ENCODE measurements at places on chromosomes 12 and 14.

DNA sequence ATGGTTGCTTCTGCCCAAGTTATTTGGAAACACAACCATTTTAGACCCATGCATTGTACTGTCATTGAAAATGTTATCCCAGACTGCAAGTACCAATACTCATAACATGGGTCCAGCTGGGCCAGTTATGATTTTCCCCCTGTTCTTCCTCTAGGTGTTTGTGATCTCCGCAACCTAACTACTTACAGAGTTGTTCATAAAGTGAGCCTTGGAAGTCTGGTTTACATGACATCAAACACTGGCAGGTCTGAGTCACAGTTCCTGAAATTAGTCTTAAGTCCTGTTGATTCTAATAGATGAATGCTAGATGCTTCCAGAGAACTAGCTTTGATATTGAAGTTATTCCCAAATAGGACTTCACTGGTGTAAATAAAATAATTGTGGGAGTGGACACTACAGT lies 487.0 kb downstream of the MED13L start:
- DNase-seq: no peak

DNA sequence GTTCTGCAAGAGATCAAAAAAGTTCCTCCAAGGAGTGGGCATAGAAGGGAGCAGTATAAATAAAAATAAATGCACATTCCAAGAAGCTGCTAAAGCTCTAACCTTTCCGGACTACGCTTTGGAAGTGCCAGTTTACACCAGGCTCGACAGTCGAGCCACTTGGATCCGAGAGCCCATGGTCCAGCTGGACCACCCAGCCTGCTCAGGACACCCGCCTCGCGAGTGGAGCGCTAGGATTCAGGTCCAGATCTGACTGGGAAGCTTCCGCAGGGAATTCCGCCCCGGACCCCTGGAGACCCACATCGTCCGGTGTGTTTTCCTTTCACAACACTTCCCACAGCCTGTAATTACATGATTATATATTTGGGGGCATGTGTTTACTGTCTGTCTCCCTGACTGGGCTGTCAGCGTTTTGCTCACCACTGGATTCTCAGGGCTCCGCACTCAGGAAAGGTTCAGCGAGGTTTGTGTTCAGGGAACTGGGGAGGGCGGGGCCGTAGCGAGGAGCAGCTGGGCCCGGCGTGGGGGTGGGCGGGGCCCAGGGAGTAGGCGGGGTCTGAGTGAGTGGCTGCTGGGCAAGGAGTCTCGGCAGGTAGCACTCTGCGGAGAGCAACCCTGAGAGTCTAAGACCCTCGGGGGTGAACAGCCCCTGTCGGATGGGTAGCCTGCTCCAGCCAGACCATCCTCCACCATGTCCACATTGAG lies 52.3 kb upstream of the TMEM263 start:
- peak; percentile 51 for DNase-seq

- DNase-seq: no peak
Measured at GRCh38 chr12:120703311-120703942, 6.8 kb upstream of the UNC119B start.

DNA sequence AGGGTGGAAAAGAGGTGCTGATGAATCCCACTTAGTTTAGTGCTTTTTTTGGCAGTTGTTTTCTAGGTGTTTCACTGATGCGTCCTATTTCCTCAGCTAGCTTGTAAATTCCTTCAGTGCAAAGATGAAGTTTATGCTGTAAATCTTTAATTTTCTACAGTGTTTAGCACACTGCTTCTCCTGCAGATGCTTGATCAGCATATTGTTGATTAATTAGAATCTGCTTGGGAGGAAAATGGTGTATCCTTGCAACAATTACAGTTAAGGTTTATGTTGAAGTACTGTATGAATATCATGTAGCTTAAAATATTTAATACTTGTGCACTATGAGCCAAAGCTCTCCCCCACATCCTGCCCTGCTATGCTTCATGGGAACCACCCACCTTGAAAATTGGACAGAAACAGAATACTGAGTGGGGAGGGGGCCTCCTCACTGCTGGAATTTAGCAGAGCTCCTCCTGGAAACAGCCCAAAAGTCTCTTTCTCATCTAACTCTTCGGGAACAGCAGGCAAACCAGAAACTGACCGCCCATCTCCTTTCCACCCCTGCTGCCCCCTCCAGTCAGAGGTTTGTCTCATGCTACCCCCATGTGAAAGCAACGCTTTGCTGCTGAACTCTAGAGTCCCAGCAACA lies 20.3 kb upstream of the DHRS4 start:
- no peak for DNase-seq

DNA sequence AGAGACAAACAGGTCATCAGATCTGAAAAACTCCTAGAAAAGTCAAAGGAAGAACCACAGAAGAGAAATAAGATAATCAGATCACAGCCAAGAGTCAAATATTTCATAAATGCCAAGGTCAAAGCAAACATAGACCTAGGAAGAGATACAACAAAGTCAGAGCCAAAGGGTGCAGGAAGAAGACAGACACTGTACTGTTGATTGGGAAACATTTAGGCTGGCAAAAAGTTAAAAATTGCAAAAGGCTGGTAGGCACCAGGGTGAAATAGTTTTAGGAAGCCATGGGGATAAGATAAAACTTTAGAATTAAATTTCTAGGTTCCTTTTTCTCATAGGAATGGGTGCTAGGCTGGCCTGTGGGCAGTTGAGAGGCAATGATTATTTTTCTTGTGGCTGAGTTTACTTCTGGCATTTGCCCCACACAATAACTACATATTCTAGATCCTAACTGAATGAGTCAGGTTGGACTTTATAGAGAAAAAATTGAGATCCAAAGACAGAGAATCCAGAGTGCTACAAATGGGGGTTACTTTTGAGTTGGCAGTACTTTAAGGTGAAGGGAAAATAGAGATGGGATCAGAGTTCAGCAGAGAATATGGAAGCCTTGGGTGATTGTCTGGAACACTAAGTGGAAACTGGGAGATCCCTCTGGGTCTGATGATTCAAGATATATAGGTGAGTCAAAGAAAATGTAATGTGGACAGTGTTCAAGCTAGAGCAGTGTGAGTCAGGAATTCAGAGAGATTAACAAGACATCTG lies 215.5 kb downstream of the C12orf50 start:
- no peak for DNase-seq

- peak; percentile 35 for DNase-seq
Measured at GRCh38 chr14:61280526-61281185, 482 bp downstream of the TMEM30B start.

DNA sequence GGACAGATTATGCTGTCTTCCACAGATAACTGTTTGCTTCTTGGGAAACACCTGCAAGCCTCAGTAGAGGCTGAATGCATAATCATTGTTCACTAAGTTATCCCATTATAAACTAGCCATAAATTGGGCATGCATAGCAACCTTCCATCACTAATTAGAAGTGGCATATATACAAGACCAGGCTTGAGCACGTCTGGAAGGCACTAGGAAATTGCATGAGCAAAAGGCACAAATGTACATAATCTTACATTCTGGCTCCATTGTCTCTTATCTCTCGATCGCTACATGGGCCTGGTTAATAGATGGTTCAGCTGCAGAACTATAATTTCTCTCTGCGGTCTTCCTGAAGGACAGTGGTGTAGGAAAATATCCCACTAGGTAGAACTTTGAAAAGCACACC lies 679.2 kb downstream of the RPL10L start:
- no peak for DNase-seq

DNA sequence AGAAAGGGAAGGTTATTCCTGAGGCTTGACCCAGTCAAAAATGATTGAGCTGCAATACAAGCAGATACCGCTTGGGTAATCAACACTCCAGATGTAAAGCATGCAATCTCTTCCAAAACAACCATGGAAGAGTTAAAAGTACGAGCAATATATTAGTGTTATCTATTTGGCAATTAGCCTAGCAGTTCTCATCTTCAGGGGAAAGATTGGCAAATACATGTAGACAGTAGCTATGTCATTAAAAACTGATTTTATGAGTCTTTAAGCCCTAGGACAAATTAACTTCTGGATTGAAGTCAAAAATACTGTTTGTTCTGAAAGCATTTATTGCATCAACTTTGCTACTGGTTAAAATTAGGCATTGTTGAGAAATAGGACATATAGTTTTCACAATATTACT lies 9.3 kb upstream of the GYS2 start:
- no peak for DNase-seq

DNA sequence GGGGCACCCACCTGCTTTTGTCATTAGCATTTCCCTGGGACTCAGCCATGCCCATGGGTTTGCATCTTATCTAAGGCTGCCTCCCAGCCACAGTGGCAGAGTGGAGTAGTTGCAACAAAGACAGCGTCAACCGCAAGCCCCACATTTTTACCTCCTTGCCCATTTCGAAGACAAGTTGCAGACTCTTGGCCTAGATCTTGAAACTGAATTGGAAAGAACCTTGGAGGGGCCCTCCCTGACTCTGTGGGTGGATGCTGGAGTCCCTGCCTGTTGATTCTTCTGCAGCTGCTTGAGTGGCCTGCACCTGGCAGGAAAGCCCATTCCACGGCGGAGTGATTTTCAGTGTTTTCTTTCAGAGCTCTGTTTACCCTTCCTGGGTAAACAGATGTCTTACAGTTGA lies 309.0 kb downstream of the VRK1 start:
- DNase-seq: peak; percentile 76

DNA sequence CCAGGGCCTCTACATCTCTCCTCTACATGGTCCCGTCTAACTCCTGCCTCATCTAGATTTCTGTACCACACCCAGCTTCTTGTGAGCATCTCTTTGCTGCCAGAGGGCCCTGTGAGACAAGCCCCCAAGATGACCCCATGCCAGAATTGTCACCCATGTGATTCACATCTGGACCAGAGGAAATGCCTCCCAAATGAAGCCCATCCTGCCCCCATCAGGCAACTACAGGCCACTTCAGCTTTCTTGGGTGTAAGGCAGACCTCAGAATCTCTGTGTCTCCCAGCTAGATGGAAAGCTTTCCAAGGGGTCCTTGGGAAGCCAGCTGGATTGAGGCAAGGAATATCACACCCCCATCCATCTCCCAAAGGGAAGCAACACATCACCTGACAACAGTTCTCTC lies 9.3 kb upstream of the OAS3 start:
- peak; percentile 23 for DNase-seq

- no peak for DNase-seq
Measured at GRCh38 chr14:68762953-68763764, 29.7 kb downstream of the ZFP36L1 start.

GRCh38 chr14:72243309-72244293 lies 311.4 kb downstream of the RGS6 start:
- DNase-seq: peak; percentile 7

DNA sequence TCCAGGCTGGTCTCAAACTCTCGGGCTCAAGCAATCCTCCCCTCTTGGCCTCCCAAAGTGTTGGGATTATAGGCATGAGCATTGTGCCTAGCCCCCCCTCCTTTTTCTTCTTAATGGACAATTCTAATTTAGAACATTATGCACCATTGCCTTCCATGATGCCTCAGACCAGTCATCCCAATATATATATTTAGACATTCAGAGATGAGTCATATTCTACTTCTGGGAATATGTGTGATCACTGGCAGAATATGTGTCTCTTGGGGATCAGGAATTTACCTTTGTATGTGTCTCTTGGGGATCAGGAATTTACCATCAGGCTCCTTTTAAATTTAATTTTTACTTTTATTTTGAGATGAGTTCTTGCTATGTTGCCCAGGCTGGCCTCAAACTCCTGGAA lies 7.5 kb upstream of the CCDC177 start:
- no peak for DNase-seq

DNA sequence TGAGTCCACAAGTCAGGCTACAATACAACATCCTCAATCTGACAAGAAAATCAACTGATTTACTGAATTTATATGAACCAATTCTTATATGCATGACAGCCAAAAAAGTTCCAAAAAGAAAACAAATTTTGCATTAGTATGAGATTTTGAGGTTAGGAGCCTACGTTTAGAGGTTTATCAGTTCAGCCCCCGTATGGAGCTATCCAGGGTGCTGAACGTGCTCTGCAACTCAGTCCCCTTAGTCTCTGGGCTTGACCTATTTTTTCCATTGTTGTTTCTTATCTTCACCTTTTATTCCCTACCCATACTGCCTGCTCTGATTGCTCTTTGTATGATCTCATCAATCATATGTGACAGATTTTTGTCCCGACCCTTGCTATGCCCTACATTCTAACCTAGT lies 693.0 kb downstream of the NRXN3 start:
- peak; percentile 57 for DNase-seq

DNA sequence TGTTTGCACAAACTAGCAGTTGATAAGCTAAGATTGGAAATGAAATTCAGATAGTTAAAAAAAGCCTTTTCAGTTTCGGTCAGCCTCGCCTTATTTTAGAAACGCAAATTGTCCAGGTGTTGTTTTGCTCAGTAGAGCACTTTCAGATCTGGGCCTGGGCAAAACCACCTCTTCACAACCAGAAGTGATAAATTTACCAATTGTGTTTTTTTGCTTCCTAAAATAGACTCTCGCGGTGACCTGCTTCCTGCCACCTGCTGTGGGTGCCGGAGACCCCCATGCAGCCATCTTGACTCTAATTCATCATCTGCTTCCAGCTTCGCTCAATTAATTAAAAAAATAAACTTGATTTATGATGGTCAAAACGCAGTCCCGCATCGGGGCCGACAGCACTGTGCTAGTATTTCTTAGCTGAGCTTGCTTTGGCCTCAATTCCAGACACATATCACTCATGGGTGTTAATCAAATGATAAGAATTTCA lies 335.6 kb downstream of the TMEM121 start:
- DNase-seq: peak; percentile 98

- peak; percentile 80 for DNase-seq
Measured at GRCh38 chr12:118689793-118690192, 291.5 kb upstream of the SRRM4 start.

GRCh38 chr14:103015426-103015825 lies 41.9 kb downstream of the CDC42BPB start:
- no peak for DNase-seq

DNA sequence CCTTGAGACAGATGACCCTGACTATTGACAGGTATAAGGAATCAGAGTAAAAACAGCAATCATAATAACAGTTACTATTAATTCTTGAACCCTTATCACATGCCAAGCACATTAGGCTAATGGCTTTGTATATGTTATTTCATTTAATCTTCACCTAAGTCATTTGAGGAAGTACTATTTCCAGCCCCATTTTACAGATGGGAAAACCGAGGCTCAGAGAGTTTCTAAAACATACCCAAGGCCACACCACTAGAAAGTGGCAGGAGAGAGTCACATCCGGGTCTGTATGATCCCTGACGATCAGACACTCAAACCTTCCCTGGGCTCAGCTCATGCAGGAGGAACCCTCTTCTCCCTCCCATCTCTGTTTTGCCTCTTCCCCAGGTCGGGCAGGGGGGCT lies 209.5 kb downstream of the RBM19 start:
- DNase-seq: no peak

- no peak for DNase-seq
Measured at GRCh38 chr14:92706386-92706785, 42.0 kb downstream of the LGMN start.

GRCh38 chr14:63982629-63983028 lies 129.8 kb downstream of the SYNE2 start:
- no peak for DNase-seq

GRCh38 chr14:92555465-92556111 lies 42.0 kb downstream of the RIN3 start:
- no peak for DNase-seq

GRCh38 chr14:21455592-21455911 lies 371 bp downstream of the CHD8 start:
- no peak for DNase-seq

Data from GM12865 (cell line).